Fibroblast of skin of left quadriceps (primary cell): ENCODE measurements at places on chromosomes 16 and 17.

- DNase-seq: no peak
Observed at GRCh38 chr16:71811261-71811803, 2.7 kb upstream of the AP1G1 start.

GRCh38 chr17:773467-774312, 8.4 kb downstream of the GLOD4 start:
- no peak for DNase-seq

- no peak for DNase-seq
Observed at GRCh38 chr17:81390029-81390872, 5.0 kb upstream of the BAHCC1 start.

- no peak for DNase-seq
Observed at GRCh38 chr17:44767493-44767892, 8.7 kb downstream of the ADAM11 start.

DNA sequence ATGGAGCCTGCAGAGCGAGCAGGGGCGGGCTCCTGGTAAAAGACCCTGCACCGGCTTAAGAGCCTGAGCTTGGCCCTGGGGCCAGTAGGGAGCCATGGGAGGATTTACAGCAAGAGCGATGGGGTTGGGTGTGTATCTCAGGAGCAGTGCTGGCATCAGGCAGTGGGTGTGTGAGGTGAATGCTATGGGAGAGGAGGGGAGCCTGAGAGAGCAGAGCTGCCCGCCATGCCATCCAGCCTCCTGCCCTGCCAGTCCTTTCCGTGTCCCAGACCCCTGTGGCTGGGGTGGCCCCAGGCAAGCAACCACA, 23.3 kb downstream of the FAM83G start:
- no peak for DNase-seq

DNA sequence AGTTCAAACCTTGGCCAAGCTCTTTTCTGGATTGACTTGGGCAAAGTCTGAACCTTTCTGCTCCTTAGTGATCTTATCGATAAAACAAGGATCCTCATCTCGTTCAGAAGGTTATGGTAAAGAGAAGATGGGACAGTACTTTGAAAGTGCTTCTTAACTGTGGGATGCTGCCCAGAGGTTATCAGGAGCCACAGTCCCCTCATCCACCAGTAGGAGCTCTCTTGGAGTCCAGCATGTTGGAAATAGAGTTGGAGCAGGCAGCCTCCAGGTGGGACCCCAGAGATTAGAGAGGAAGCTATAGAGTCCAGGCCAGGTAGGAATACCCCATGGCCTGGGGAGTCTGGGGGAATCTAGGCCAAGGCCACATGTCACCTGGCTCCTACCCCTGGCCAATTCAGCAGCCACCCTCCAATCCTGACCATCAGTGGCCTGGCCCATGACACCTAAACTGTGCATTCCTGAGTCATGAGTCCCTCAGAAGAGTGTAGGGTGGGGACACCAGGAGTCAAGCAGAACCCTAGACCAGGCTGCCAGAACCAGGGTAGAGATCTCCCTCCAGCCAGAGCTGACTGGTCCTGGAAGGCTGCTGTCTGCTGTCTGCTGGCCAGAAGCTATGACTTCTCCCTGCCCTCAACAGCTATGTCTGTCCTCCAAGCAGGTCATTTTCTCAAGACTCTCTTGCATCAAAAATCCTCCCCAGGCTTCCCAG, 144.3 kb downstream of the AIPL1 start:
- DNase-seq: no peak
